ENCODE measurements at places on chromosomes 6 and 20.

DNA sequence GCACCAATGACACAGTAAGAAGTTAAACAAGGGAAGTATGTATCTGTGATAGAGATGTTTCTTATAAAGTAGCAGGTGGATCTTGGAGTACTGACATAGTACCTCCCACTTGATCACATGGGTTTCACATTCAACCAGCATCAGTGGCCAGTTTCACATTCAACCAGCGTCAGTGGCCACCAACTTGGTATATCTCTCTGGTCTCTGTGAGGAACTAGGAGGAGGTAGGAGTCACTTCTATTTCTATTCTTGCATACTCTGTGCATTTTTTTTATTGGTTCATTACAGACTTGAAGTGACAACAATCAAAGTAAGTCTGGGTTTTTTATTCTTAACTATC is 200.3 kb upstream of the SIM1 start:
- no peak for DNase-seq

DNA sequence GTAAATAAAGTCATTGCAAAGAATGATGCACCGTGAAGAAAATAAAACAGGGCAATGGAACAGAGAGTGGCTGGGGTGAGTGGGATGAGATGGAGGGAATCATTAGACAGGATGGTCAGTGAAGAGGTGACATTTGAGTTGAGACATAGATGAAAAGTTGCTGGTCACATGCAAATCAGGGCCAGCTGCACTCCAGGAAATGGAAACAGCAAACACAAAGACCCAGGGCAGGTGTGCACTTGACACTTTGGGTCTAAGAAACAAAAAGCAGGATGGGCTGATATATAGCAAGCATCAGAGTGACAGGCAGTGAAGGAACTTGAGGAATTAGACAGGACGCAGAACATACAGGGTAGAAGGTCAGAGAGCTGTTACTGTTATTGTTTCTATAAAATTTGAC is 171.5 kb upstream of the RIPOR2 start:
- no peak for DNase-seq

DNA sequence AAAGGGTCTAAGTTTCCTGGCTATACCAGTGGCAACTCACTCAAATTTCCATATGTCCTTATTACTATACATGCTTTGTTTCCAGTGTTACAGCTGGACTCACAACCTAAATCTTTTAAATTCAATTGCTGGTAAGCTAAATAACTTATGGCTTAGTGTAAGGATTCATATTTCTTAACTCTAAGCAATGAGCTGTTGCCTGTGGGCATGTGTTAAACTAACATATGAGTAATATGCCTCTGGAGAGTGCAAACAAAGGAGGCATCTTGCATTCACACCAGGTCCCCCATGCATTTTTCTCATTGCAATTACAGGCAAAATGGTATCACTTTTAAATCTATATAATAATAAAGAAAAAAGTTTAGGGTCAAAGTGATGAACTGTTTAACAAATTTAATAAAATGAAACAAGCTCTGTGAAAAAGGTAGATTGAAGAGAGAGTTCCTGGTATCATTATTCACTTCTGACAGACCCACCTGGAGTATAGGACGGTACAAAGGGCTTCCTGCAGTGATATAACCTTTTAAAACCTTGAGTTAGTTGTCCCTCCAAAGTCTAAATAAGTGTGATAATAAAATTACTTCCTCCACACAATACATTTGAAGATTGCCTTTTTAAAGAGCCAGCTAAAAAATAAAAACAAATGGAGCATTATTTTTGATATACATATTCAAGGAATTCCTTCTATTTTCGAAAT is 57.6 kb upstream of the HMGCLL1 start:
- DNase-seq, result no peak

- DNase-seq, result no peak
Observed at GRCh38 chr6:140043762-140044378, 669.4 kb upstream of the CITED2 start.

DNA sequence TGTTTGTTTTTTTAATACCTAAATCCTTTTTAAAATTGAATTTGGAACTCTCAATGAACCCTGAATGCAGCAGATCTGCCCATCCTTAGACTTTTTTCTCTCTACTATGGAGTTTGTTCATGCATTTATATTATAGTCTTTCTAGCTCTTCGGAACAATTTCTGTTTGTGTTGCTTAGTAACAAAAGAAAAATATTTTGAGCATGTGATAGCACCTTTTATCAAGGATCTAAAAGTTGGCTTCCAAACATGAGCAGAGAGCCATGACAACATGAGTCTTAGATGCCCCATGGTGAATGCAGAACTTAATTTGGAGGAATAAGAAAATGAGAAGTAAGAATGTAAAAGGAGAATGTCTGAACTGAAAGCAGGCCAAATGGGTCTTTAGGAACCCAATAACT is 133.7 kb downstream of the EDN1 start:
- no peak for DNase-seq
